Stimulated activated CD4-positive, alpha-beta T cell treated with anti-CD3 and anti-CD28 coated beads, TNF-alpha, amount 100 ng/mL, for 24 hours (primary cell): ENCODE measurements at places on chromosomes 16 and 17.

- no peak for DNase-seq
Measured at GRCh38 chr16:84844049-84844350, 24.2 kb downstream of the CRISPLD2 start.

- DNase-seq, result no peak
Measured at GRCh38 chr16:17408955-17409441, 61.8 kb downstream of the XYLT1 start.

DNA sequence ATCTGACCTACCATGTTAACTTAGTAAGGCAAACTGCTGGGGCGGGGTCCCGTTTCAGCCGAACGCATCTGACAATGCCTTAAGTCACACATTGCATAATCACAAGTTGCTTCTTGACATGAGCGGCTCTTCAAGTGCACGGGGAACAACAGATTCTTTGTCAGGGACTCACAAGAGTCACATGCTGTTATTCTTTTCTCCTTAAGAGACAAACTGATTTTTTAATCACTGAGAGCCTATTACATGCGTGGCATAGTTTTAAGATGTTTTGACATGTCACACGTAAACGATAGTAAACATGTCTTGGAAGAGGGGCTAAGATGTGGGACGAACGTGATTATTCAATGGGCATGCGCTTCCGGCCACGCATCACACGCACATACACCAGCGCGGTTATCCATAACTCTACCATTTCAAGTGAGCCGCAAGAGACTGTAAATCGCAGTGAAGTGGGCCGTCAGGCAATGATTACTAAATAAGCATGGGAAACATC is 63.4 kb downstream of the ADCY9 start:
- no peak for DNase-seq

GRCh38 chr16:21265104-21265837 is 12.8 kb downstream of the CRYM start:
- no peak for DNase-seq

DNA sequence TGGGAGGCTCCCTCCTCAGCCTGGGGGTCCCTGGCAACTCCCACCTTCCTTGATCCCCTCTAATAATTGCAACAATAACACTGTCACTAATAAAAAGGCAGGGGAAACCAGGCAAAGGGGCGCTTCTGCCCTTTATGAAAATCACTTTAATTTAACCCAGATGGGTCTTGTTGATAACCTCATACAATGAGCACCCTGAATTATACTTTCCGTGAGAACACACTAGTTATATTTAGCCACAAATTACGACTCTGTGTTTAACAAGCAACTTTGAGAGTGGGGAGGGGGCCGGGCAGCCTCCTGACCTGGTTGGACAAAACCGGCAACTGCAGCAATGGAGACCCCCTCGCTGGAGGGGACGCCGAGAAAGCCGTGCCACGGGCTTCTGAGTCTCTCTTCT is 5.7 kb upstream of the BAHCC1 start:
- DNase-seq, result no peak

- DNase-seq, result no peak
Measured at GRCh38 chr16:27651301-27651700, 101.4 kb downstream of the KATNIP start.

GRCh38 chr17:80408872-80409271 is 6.1 kb upstream of the ENDOV start:
- DNase-seq, result no peak

GRCh38 chr17:333626-334396 is 18.8 kb downstream of the RPH3AL start:
- DNase-seq, result no peak

DNA sequence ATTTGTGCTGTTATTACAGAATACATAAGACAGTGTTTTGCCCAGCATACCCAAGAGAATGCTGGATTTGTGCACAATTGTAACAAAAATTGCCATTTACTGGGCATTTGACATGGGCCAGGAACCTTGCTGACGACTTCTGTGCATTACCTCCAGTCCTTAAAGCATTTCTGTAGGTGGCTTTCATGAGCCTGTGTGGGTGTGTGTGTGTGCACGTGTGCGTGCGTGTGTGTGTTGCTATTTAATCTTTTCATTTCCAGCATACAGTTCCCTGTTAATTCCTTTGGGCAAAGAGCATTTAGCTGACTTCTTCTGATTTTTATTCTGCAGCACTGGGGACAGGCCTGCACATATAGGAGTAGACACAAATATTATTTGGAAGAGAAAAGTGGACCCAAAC is 134.4 kb downstream of the CYLD start:
- no peak for DNase-seq

DNA sequence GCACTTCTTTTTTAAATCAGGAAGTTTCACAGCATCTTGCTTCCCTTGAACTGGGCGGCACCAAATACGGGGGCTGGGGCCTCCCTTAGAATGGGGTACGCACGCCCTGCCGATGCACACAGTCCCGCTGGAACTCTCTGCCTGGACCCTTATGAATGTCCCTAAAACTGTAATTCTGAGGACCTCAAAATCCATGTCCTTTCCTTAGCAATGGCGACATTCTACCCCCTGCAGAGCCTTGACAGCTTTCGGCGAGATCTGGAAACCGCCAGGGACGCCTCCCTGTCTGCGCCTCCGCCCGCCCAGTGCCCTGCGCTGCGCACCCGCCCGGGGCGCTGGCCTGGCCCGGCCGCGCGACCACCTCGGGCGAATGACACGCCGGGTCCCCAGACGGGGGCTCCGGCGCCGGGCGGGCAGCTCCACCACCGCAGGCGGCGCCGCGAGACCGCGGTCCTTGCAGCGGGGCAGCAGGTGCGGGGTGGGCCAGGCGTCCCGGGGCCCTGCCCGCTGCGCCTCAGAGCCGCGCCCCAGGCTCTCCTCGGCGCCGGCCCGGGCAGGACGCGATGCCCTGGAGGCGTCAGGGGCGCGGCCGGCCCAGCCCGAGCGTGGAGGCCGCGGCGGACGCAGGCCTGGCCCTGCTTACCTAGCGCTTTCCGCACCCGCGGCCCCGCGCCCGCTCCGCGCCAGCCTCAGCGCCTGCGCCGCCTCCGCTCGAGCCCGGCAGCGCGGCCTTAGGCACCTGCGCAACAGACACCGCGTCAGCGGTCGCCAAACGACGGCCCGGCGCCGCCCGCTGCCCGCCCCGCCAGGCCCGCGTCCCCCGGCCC is 548 bp downstream of the HAGH start:
- DNase-seq, result peak; percentile 69

GRCh38 chr16:15911198-15911597 is 22.8 kb upstream of the CEP20 start:
- no peak for DNase-seq

- DNase-seq, result no peak
Measured at GRCh38 chr17:55348749-55349354, 72.8 kb downstream of the MMD start.

DNA sequence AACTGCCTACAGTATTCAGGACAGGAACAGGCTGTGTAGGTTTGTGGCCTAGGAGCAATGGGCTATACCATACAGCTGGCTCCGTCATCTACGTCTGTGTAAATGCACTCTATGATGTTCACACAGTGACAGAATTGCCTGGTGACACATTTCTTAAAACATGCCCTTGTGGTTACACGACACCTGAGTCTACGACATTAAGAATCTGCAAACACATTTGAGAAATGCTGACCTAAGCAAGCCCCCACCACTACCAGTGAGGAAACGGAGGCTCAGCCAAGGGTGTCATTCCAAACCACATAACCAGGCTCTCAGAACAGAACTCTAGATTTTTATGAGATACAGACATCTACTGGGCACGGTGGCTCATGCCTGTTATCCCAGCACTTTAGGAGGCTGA is 23.5 kb downstream of the USP36 start:
- no peak for DNase-seq

DNA sequence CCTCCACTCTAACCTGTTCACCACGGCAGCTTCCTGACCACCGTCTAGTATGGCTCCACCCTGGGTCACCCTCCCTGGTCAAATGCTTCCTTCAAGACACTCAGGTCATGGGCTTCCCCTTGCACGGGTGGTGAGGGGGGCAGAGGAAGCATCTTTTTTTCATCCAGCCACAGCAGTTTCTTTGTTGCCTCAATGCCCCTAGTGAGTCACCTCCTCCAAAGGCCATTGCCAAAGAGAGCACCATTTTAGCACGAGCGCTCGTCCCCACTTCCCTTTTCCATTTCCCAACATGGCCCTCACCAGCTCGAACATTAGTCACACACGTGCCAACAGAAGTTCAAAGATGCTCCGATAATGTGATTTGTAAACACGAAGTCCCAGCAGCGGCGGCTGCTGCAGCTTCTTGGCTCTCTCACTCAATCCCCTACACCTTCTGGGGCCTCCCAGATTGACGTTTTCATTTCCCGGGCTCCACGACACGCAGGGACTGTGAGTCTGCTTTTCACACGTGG is 134.6 kb downstream of the GAS7 start:
- DNase-seq, result no peak

DNA sequence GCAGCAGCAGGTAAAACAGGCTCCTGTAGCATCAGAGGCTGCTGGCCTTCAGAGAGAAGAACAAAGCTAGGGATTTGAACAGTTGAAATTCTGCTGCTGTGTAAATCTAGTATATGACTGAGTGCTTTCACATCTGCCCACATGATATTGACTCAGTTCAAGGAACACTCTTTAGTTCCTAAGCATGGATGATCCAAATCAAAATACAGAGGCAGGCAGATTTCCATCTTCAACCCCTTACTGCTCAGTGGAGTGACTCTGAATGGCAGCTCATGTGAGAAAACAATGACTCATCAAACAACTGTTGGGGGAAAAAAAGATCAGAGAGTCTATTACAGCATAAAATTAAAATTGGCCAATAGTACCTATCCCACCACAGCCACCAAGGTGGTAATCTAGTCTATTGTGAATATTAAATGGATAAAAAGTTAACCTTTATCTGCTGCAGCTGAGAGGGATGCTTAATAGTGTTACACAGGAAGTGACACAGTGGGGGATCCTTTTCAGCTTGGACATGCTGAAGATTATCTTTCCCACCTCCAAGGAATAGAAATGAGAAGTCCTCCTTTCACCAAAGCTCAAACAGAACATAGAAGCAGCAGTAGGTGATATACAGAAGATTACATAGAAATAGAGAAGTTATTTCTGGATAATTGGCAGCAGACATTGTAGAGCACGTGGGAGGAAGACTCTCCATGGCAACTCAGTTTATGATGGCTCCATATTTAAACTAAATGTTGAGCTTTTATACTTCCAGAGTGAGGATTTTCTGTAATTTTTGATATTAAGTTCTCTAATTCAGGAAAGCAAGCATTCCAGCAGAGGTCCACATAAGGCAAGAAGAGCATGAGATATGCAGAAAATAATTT is 239.7 kb upstream of the ERCC4 start:
- no peak for DNase-seq

DNA sequence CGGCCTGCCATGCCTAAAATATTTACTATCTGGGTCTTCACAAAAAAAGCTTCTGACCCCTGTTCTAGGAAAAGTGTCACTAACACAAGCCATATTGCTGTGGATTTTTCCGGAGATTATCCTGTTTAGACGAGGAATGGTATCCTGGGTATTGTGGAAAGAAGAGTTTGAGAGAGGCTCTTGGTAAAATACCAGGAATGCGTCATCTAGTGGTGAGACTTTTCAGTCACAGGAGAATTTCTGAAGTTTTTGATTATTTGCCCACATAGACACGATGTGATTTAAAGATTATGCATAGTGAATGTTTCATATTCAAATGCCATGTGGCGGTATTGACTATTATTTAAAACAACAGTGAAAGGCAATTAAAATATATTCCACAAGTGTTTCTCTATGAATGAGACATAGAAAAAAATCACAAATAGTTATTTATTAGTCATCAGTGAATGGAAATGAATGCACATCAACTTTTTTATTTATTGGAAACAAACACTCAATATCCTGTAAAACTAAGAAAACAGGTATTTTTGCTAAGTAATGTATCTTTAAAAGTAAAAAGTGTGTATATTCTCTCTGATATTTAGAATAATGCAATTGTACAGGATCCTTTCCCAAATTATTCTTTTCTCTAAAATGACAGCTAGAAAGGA is 7.8 kb downstream of the KRT28 start:
- DNase-seq, result no peak

DNA sequence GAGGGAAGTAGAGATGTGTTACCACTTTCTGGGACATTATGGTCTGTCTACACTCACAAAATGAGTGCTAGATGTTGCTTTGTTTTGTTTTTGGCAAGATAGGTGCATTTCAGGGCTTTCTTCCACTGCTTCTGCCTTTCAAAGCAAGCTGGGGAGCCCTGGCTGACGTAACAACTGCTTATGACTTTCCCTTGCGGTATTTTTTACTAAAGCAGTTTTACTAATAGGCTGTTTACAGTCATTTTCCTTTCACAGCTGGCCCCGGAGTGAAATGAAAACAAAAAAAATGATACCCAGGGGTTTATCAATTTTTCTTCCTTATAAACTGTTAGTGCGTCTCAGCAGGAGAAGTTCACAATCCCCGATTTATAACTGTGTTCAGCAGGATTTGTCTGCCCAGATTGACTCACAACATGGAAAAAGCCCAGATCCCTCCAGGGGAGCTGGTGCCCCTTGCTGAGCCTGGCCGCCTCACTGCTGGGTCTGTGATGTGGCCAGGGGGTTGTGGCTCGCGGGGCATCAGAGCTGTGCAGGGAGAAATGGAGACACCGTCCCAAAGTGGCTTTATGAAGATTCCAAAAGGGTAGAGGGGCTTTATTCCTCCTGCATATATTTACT is 184.4 kb upstream of the HS3ST3A1 start:
- DNase-seq, result no peak

GRCh38 chr16:11229906-11230305 is 26.1 kb downstream of the SOCS1 start:
- DNase-seq, result no peak

GRCh38 chr17:49240619-49241018 is 10.0 kb upstream of the PHOSPHO1 start:
- no peak for DNase-seq

GRCh38 chr16:73210686-73211085 is 162.8 kb upstream of the ZFHX3 start:
- DNase-seq, result no peak

DNA sequence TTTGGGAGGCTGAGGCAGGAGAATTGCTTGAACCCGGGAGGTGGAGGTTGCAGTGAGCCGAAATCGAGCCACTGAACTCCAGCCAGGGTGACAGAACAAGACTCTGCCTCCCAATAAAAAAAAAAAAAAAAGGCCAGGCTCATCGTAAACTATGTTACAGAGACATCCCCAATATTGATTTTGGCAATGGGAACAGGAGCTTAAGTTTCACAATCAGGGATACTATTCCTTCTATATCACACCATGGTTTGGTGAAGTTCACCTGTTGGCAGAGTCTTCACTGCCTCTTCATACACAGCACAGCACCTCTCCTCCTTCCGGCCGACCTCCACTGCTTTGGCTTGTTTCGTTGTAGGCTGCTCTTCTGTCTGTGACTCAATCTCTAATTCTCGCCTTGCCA is 21.2 kb downstream of the UTP6 start:
- DNase-seq, result no peak
